Activated naive CD4-positive, alpha-beta T cell (primary cell): ENCODE measurements at places on chromosomes 2 and 18.

GRCh38 chr18:41905786-41906527, 49.1 kb upstream of the PIK3C3 start:
- DNase-seq, result no peak

- no peak for DNase-seq
Measured at GRCh38 chr2:175874291-175874690, 127.8 kb downstream of the LNPK start.

- no peak for DNase-seq
Measured at GRCh38 chr2:54652540-54652939, 70.9 kb upstream of the EML6 start.

GRCh38 chr2:85551698-85552678, 9.3 kb downstream of the GGCX start:
- peak; percentile 67 for DNase-seq

GRCh38 chr2:173300458-173300857, 54.2 kb upstream of the CDCA7 start:
- no peak for DNase-seq

DNA sequence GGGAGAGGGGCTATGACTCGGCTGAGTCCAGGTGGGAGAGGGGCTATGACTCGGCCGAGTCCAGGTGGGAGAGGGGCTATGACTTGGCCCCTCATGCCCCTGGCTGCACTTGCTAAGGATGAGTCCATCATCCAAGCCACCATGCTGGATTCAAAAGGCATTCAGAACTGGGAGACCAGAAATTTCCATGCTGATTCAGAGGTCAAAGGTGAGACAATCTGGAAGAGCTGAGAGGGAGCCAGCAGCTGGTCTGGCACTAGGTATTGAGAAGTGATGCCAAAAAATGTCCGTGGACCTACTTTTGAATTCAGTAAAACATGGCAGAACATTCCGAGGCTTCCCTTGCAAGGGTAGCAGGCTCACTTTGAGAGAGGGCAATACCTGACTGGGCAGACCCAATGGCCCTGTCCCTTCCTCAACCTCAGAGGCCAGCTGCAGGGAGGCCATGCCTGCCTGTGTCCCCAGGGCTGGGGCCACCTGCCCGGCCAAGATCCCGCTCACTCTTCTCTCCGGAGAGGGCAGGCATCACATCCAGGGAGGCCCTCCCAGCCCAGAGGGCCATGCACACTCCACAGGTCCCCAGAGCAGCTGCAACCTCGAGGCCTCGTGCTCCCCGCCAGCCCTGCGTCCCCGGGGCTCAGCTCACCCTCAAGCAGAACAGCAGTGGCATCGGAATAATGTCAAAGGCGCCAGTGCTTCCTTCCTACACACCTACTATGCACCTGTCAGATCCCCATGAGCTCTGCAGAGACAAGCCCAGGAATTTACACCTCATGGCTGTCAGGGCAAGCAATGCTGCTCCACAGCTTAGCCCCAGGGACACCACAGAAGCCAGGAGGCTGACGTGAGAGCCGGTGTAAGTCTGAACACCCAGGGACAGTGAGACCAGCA, 80.2 kb upstream of the GPC1 start:
- DNase-seq, result no peak

DNA sequence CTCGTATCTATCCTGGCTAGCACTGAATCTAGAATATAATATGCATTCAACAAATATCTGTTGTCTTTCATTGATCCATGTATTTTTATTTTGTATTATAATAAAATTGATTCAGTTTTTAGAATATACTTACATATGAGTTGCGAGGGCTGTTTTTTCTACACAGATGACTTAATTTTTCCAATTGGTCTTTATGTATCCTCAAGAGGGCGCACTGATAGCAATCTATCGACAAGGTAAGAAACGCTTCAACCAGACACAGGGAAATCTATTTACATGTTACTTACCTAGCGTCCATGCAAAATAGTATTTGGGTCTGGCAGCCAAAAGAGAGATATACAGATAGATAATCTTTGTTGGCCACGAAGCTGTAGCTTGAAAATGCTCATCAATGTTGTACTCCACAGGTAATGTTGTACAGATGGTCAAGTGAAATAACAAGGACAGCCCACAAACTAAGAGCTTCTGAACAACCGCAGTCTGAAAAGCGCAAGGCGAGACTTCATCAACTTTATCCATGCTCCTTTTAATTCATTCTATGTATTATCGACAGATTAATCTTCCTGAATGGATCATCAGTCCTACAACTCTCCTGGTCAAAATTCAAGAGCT, 35.5 kb upstream of the KIDINS220 start:
- DNase-seq, result no peak

GRCh38 chr18:41753826-41754225, 201.2 kb upstream of the PIK3C3 start:
- no peak for DNase-seq

DNA sequence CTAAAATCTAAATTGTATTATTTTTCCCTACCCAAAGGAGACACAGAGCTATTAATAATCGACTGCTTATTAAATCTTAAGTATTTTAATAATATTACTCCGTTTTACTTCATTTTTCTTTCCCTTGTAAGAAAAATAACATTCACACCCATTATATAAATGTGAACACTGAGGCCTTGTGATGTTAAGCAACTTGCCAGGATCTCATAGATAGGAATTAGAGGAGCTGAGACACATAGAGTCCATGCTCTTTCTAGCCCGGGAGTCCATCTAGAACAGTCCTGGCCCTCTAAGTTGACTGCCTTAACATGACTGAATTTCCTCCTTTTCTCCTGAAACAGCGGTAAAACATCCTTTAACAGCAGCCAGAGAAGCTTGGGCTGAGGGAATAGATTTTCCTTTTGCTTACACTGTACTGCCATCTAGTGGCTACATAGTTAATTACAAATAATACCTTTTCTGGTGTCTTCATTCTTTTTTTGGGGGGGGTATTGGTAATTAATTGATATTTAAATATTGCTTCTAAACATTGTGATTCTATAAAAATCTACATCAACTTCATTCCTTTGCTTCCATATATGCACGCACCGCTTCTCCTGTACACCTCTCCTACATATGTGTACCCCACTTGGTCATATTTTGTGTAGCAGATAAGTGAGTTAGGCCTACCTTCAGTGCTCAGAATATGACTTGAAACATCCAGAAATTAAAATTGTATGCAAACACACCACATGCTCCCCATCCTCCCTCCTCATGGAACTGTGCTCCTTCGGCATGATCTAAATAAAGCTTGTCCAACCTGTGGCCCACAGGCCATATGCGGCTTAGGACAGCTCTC, 125.8 kb upstream of the HNMT start:
- no peak for DNase-seq

DNA sequence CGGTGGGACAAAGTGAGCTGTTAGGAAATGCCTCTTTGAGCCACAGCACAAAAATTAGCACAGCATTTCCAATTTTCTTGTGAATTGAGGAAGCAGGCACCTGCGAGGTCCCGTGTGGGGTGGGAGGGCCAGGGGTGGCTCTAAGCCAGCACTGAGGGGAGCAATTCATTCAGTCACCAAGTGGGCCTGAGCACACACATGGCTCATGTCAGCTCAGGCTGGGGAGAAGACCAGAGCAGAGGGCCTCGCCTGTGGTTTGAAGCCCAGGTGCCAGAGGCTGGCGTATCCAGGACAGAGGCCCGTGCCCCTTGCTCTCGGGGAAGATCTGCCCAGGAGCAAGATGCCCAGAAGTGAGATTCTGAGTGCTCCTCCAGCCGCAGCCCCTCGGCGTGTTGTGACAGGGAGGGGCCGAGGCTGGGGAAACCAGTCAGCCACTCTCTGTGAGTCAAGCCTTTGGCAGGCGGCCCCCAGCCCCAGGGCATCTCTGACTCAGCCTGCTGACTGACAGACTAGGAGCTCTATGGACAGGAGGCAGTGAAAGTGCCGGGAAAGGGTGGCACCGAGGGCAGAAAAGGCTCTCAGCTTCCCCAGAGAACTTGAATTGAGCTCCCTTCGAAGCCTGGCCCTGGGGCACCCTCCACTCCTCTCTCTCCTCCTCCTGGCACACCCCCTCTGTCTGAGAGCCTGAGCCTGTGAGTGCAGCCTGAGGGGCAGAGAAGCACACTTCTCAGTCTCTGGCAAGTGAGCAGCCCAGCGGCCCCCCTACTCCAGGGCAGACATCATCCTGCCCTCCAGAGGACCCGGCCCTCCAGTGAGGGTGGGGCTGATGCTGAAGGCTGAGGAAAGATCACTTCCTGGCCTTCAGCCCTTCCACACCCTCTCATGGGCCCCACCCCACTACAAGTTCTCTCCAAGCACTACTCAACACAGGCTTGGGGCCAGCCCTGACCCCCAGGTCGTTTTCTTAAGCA, 32.3 kb downstream of the CYP26B1 start:
- DNase-seq, result no peak

GRCh38 chr18:28039691-28040090, 137.2 kb downstream of the CDH2 start:
- no peak for DNase-seq

GRCh38 chr18:77092104-77093066, 40.2 kb downstream of the MBP start:
- no peak for DNase-seq

GRCh38 chr2:120904830-120905234, 169.2 kb downstream of the GLI2 start:
- DNase-seq, result no peak

DNA sequence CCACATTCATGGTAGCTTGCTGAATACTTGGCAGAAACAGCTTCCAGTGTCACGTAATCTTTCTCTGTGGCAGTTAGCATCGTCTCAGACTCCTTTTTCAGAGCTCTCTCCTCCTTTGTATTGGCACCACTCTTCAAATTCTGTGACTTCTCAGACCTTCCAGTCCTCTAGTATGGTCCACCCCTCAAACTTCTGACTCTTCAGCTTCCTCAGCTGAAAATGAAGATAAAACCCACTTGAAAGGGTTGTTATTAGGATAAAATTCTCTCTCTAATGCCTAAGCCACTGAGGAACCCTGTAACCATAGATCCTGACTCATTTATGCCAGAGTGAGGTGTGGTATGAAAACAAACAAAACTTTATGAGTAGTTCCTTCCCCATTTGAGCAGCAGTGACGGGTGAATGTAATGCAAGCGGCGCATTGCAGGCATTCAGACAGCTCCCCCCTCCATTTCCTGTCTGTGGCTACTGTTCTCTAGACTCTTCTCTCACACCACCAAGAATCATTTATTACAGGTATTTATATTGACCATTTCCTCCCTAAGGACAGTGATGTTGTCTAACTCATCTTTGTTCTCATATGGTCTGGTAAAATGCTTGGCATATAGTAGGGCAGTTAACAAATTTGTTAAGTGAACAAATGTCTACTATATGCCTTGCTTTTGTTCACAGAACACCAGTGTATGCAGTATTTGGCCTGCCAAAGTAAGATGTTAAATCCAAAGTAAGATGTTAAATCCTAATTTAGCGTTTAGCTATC, 35.3 kb downstream of the GALNT1 start:
- DNase-seq, result peak; percentile 26

DNA sequence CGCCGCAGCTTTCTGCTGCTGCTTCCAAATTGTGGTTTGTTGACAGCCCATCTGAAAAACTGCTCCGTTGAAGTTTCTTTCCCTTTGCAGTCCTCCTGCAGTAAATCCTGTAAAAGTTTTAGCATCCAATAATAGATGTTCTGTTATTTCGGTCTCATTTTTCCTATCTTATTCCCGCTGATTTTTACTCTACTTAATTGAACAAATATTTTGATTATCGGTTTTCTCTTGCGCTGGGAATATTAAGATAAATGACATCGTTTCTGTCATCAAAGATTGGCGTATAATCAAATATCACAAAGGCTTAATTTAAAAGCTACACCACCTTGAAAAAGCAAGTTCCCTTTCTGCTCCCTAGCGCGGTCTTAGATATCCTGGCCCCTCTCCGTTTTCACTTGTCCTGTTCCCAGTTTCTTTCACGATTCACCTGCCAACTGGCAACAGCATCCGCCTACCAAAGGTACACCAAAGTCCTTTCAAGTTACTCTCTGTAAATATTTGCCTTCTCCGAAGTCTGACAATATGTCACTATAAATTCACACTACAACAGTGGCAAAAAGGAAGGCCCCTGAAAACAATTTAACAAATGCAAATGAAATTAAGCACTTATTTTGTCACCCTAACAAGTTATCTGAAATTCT, 1.0 kb upstream of the STRN start:
- DNase-seq, result no peak

- no peak for DNase-seq
Measured at GRCh38 chr2:75541430-75541829, 19.3 kb downstream of the EVA1A start.

DNA sequence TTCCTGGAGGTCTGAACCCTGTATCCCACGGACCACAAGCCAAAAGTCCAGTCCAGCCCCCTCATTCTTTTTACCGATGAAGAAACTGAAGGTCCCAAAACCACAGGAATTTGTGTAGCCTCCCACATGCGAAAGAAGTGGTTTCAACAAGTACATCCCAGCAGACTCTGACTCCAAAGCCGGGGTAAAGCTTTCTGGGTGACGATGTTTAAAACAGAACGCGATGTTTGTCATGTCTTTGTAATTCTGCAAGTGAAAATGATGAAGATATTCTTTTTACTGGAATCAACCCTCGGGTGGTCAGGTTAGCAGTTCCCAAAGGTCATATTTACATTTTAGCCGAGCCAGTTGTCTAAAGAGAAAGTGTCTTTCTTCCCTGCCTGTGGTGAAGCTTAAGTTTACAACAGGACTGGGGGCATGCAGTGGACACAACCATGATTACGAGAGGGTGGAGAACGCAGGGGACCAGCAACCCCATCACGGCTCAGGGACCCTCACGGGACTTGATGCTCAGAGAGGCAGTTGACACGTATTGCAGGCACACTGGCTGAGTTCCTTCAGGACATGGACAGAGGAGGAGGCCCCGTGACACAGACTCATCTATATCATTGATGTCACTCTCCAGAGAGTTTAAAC, 17.8 kb upstream of the TMEM131 start:
- DNase-seq, result no peak

- DNase-seq, result no peak
Measured at GRCh38 chr2:62525549-62526269, 19.7 kb upstream of the TMEM17 start.

GRCh38 chr2:215178121-215178520, 39.7 kb upstream of the ABCA12 start:
- no peak for DNase-seq

DNA sequence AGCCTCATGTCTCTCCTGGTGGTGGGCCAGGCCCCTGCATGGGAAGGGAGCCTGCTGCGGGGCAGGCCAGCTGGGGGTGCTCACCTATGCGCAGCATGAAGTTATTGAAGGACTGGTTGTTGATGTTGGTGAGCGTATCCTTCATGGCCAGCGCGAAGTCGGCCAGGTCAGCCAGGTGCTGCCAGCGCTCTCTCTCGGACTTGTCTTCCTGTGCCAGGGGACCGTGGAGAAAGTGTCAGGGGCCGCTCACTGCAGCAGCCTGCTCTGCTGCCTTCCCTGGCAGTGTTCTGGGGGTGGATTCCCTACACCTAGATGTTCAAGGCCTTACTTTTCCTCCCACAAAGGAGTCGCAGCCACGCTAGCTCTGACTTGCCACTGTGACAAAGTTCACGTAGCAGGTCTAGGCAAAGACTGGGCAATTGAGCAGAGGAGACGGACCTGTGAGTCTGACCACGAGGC, 28.2 kb downstream of the CENPO start:
- DNase-seq, result no peak

GRCh38 chr2:99278793-99279291, 22.2 kb downstream of the LYG1 start:
- no peak for DNase-seq
